ENCODE measurements at places on chromosomes 5 and 9.

DNA sequence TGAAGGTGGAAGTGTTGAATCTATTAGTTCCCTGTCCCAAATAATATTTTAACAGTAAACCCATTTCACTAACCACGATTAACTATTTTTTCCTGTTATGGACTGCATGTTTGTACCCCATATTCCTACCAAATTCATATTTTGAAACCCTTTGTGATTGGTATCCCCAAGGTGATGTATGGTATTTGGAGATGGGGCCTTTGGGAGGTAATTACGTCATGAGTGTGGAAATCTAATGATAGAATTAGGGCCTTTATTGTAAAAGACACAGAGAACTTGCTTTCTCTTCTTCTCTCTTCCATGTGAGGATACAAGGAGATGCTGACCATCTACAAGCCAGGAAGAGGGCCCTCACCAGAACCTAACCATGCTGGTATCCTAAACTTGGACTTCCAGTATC lies 744.7 kb downstream of the DTWD2 start:
- no peak for DNase-seq

- DNase-seq = no peak
Measured at GRCh38 chr5:139757727-139758509, 37.7 kb upstream of the PSD2 start.

DNA sequence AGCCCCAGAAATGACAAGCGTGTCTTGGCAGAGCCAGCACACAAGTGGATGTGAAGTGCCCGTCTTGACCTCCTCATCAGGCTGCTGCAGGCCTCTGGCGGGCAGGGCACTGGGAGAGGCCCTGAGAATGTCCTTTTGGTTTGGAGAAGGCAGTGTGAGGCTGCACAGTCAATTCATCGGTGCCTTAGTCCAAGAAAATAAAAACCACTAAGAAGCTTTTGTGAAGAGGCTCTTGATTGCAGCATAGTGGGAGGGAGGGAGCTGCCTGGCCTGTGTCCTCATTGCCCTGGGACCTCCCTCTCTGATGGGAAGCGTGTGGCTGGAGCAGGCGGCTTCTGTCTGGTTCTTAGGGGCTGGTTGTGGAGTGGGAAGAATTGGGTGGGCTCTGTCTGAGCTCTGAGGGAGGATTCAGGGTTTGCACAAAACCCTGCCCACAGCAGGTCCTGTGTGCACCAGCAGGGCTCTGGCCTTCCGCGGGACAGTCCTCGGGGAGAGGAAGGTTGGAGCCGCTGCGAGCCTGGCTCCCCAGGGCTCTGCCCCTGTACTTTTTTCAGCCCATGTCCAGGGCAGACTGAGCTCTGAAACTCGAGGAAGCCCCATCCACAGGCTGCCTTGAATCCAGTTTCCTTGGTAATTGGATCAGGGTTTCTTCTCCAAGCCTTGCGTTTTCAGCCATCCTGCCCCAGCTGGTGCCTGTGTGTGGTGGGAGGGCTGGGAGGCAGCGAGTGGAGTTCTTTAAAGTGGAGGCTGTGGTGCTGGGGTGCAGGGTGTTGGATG lies 1.1 kb downstream of the HRCT1 start:
- peak; percentile 75 for DNase-seq

- no peak for DNase-seq
Measured at GRCh38 chr5:23977997-23978396, 470.6 kb downstream of the PRDM9 start.

DNA sequence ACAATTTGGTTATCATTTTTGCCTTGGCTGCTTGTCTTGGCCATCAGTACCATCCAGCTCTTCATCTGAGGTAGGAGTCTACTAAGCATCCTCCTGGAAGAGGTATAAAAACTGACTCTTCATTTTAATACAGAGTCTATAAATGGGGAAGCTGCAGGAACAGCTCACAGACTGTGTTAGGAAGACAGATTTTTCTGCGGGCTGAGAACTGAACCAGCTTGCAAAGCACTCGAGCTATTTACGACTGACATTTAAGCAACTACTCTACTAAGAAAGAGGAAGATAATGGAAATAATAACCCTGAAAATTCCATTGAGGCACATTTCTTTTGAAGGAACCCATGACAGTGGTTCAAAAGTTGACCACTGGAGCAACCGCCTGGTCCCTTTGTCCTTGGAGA lies 314.5 kb upstream of the RFX3 start:
- no peak for DNase-seq

DNA sequence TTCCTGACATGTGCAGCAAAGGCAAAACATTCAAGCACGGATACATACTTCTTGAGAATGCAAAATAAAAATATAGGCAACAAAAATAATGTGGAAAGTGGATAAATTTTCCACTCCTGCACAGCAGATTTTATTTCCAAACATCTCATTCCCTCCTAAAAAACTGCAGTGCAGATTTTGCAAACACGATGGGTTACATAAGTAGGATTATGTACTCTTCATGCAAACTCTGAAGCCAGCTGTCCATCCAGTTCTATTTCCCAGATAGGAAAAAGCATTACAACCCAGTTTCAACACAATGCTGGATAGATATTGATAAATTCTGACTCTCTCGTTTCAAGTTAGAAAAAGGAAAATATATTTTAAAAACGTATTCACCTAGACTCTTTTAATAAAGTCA lies 52.7 kb upstream of the CCNG1 start:
- DNase-seq = no peak

DNA sequence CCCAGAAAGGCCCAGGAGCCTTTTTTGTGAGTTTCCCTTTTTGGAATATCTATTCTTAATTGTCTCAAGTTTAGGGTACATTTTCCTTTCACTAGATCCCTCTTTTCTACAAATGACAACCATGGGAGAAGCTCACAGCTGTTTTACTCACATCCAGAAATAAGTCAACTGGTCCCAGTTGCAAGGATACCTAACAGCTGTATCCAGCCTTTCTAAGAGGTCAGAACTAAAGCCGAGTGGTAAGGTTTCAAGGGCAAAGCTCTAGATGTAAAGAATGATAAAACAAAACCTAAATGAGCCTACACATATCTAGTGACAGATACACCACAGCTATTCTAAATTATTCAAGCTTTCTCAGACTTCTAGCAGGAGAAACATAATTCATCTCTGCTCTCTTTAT lies 4.4 kb downstream of the FGF10 start:
- no peak for DNase-seq

GRCh38 chr9:36941441-36941840 lies 92.6 kb downstream of the PAX5 start:
- no peak for DNase-seq

DNA sequence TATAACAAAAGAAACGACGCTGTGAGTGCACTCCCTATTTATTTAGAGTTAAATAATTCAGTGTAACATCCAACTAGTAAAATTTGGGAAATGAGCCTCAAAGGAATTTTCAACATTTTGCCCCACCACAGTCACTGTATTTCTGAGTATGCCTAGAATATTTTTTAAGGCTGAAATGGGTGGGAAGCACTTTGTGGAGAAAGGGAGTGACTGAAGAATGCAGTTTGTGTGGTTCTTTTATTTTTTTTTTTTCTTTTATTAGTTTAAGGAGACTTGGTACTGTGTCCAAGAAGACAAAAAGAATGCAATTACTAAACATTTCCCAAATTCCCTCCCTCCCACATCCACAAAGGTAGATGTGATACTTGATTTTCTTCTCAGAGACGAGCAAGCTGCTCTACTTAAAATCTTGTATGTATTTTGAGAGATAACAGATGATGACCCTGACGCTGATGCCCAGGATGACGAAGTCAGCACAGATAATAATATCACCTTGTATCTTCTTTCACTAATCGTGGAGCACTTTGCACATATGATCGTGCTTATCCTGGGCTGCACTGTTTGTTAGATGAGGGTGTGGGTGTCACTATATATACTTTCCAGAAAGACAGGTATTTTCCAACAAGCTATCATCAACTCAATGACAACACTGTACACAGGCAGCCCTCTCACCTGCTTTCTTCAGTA lies 586.3 kb downstream of the RAB3C start:
- no peak for DNase-seq

GRCh38 chr5:177403792-177404640 lies 3.6 kb upstream of the PFN3 start:
- DNase-seq = peak; percentile 81

All from large intestine (tissue), 12 donors.